Inflammatory macrophage treated with lipopolysaccharide for 1 hour (primary cell): ENCODE measurements at places on chromosomes 12 and 14.

GRCh38 chr12:79374545-79374944, 316.2 kb downstream of the PAWR start:
- DNase-seq: no peak

DNA sequence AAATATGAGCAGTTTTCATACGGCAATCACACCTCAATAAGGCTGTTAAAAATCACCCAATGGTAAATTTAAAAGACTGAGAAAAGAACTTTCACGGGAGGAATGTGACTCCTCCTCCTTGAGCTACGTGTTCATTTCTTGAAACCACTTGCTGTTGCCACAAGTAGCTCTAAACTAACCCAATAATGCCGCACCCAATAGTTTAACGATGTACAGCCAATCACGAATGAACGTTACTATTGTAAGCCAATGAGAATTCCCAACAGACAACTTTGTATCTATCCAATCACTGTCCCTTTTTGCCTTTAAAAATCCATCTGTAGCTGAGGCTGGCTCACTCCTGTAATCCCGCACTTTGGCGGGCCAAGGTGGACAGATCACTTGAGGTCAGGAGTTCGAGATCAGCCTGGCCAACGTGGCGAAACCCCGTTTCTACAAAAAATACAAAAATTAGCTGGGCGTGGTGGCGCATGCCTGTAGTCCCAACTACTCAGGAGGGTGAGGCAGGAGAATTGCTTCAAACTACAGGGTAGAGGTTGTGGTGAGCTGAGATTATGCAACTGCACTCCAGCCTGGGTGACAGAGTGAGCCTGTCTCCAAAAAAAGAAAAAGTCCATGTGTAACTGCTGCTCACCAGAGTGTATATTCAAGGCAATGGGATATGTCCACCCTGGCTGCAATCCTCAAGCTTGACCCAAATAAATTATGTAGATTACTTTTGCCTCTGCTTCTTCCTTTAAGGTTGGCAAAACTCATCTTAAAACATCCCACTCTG, 24.4 kb upstream of the BTBD6 start:
- no peak for DNase-seq

- no peak for DNase-seq
Observed at GRCh38 chr14:74407801-74408154, 18.2 kb downstream of the SYNDIG1L start.

DNA sequence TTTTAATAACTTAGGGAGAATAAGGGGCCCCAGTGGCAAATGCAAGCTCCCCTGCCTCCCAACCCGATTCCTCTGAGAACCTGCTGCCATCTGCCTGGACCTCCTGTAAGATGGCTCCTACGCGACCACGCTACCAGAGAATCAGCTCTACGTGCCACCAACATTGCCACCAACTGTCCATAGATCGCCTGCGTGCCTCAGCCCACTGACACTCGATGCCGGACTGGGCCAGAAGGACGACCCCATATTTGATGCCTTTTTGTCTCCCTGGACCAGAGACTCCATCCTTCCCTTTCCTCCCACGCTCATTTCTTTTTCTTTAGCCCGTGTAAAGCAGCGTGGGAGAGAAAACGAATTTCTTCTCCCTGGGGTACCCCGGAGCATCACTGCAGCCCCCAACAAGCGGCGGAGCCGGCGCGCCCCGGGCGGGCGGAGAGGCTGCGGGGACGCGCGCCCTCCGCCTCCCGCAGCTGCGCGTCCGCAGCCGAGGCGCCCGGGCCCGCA, 565 bp upstream of the KLHL42 start:
- DNase-seq: no peak

GRCh38 chr12:85157035-85157603, 121.0 kb downstream of the LRRIQ1 start:
- no peak for DNase-seq

DNA sequence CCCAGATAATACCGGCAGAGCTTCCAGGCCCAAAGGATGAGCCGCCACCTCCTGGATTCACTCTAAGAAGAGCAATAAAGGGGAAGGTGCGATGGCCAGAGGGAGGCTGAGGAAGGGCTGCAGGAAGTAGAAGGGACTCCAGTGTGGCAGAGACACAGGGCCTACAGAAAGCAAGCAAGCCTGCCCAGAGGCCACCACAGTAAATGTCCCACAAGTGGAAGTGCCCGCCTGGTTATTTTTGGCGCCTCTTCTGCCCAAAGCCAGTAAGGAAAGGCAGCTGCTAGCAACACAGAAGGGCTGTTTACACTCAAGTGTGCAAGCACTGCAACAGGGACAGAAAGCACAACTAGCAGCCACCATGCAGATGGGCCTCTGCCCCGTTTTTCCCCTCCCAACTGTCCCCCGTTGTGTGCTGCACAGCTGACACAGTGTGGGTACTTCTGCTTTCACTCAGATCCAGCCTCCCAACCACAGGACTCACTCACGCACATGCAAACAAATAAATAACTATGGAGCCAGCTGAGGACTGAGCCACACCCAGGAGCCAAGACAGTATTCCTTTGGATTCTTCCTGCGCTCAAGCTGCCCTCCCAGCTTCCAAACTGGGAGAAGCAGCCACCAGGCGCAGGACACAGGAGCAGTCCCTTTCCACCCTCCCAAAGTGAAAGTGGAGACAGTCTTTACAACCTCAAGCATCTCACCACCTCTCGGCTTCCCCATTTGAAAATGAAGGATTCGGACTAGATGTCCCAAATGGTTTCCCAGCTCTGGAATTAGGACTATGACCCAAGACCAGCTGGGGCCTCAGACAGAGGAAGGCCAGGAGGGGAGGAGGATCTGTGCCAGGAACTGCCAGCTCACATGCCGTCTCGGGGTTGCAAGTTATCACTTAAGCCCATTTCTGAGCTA, 40.0 kb upstream of the PNMA1 start:
- DNase-seq: no peak

GRCh38 chr14:52922059-52922458, 28.8 kb downstream of the FERMT2 start:
- DNase-seq: no peak

- no peak for DNase-seq
Observed at GRCh38 chr14:59868021-59868420, 2.6 kb downstream of the RTN1 start.

DNA sequence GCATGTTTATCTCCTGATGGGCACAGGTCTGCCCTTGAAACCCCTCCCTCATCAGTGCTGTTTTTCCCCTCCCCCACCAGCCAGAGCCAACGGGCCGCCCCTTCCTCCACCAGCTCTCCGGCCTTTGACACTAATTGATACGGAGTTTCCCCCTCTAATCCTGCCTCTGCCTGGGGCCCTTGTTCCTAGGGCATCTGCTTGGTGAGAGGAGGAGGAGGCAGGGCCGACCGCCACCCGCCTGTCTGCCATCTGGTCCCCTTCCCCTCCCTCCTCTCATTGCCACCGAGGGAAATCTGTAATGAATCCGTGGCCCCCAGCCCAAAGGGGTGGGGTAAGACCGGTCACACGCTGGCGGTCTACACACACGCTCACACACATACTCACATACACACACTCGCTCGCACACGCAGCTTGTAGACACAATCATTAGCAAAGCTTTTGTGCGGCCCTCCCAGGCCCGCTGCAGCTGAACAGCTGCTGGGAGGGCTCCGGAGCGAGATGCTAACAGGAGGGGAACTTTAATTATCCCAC, 27.4 kb downstream of the SRRM4 start:
- DNase-seq: no peak

DNA sequence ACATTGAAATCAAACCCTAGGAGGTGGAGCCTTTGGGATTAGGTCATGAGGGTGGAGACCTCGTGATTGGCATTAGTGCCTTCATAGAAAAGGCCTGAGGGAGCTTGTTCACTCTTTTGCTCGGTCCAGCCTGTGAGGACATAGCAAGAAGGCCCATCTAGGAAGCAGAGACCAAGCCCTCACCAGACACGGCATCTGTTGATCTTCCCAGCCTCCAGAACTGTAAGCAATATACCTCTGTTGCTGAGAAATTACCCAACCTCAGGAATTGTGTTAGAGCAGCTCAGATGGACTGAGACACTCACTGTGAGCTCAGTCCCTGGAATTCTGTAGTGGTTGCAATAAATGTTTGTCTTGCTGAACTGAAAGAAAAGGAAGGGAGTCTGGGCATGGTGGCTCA, 116.2 kb upstream of the MAP1LC3B2 start:
- DNase-seq: peak; percentile 46

GRCh38 chr14:50352584-50352983, 40.5 kb downstream of the DMAC2L start:
- no peak for DNase-seq
